H7 (cell line): ENCODE measurements at places on chromosomes 2 and 18. TPM values are rescaled to one million over a fixed set of nuclear protein-coding genes. Genes with fewer than 3 reads are reported as not detected.

GRCh38 chr18:78639006-78639950 is 340.3 kb upstream of the SALL3 start:
- DNase-seq = no peak

- peak; percentile 79 for DNase-seq
Measured at GRCh38 chr18:9838144-9838877, 47.5 kb upstream of the TXNDC2 start.

- DNase-seq = no peak
Measured at GRCh38 chr18:65288908-65289307, 461.9 kb upstream of the CDH7 start.

- no peak for DNase-seq
Measured at GRCh38 chr18:34364699-34365098, 140.0 kb upstream of the NOL4 start.

DNA sequence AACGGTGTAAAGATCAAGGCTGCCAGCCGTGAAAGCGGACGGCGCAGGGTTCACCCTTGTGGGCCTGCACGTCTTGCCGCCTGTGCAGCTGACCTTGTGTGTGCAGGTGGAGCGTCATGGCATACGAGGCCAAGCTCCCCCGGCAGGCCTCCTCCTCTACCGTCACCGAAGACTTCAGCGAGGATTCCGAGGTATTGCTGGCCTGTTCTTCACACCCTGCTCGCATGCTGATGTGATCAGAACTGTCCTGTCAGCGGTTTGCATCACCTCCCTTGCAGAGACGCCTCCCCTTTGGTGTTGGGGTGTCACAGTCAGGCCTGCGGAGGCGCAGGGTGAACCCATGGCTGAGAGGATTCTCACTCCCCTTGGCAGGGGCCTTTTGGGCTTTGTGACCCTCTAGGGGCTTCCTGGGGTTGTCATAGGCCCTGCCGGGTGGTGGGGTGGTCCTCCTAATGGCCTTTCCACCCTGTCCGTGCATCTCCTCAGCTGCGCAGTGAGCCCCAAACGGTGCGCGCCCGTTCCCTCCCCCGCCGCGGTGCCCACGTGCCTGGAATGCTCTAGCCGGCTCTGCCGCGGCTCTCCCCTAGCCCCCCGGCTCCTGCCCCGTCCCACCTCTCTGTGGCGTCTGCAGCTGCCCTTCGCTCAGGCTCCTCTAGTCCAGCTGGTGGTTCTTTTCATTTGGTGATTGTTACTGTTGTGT is 92.5 kb downstream of the DGKD start:
- DNase-seq = no peak

DNA sequence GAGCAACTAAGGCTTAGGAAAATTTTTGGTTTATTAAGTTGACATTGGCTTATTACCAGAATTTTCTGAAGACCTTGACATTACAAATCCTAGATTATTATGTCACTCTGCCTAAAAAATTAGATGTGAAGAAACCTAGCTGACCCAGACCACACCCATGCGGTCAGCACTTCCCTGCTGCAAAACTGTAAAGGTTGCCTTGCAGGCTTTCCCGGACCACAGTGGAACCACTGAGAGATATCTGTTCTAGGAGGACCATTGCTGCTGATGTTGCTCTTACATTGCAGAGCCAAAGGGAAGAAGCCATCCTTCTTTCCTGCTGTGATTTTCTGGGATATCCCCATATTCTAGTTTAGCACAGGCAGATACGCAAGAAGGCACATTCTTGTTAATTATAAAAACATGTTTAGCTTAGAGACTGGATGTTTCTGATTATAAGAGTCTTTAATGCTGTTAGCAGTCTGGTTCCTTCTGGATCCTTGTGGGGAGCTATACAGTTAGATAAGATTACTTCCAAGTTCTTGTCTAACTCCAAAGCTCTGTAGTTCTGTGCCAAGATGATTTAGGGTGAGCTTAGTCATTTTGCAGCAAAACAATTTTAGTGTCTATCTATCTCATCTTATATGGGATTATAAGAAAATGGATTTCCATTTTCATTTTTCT is 70.2 kb downstream of the AOX1 start:
- no peak for DNase-seq

GRCh38 chr2:60925994-60926740 is 44.8 kb downstream of the REL start:
- no peak for DNase-seq

GRCh38 chr2:216111122-216111521 is 2.0 kb downstream of the XRCC5 start:
- no peak for DNase-seq

GRCh38 chr2:170031288-170031687 is 146.7 kb upstream of the MYO3B start:
- DNase-seq = no peak

- DNase-seq = no peak
Measured at GRCh38 chr2:38797250-38797676, 19.3 kb downstream of the GEMIN6 start.

- no peak for DNase-seq
Measured at GRCh38 chr18:53417003-53417402, 807.5 kb downstream of the MBD2 start.

DNA sequence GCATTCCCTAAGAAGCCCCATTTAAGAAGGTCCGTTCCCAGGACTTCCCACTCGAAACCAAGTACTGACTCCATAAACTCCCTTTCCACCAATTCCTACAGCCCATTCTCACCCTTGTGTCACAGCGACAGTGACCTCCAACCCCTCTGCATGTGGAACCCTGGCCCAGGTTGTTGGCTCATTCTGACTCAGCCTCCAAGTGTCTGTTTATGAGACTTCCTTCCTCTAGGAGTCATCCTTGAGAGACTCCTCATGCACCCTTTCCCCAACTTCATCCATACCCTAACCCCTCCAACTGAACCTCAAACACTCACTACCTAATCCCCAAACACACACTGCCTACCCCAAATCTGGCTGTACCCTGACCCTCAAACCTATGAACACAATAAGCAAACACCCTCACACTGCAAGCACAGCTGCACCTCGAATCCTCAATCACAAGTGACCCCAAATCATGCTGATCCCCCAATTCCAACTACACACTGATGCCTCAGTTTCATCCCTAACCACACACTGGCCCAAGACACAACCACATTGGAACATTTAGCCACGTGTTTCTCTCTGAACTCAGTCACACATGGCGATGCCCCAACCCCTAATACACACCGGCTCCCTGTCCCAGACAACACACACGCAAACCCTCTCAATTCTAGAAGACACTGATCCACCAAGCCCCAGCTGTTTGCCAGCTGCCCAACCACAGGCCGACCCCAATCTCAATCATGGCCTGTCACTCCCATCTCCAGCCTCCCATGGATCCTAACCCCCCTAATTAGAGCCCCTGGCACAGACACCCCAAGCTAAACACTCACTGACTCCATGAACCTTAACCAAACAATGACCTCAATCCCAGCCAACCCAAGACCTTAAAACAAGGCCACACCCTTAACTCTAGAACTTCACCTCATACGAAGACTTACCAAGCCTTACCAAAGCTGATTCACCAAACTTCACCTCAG is 219.6 kb downstream of the CYP26B1 start:
- peak; percentile 8 for DNase-seq

DNA sequence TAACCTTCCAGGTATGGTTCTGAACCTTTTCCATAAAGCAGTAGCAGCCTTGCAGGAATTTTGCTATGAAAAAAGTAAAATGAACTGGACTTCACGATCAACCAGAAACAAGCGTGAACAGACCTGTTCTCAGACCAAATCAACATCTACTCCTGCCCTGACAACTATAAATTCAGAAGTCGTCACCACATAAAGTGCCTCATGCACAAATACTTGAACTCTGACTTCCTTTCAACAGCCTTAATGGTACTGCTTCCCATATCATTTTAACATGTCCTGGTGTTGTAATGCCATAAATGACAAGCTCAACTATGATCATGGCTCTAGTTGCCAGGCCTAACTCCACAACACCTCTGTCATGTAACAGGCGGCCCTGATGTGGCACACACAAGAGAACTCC is 262.4 kb downstream of the MTX2 start:
- DNase-seq = no peak

DNA sequence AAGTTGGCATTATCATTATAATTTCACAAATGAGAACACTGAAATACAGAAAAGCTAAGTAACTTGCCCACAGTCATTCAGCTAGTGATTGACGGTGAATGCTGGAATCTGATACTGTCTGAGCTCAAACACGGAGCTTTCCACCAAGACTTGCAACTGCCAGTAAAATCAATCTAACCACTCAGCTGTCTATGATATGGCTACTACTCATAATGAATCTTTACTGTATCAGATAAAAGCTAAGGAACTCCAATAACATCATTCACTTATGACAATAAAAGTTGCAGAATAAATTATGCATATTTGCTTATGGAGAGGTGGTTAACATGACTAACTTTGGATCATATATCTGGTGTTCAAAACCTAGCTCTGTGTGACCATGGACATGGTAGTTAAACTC is 279.4 kb upstream of the NXPH2 start:
- DNase-seq = no peak

- DNase-seq = no peak
Measured at GRCh38 chr18:74480149-74480651, 16.0 kb upstream of the CNDP2 start.

GRCh38 chr2:85717308-85718008 is 23.3 kb downstream of the GNLY start:
- no peak for DNase-seq

DNA sequence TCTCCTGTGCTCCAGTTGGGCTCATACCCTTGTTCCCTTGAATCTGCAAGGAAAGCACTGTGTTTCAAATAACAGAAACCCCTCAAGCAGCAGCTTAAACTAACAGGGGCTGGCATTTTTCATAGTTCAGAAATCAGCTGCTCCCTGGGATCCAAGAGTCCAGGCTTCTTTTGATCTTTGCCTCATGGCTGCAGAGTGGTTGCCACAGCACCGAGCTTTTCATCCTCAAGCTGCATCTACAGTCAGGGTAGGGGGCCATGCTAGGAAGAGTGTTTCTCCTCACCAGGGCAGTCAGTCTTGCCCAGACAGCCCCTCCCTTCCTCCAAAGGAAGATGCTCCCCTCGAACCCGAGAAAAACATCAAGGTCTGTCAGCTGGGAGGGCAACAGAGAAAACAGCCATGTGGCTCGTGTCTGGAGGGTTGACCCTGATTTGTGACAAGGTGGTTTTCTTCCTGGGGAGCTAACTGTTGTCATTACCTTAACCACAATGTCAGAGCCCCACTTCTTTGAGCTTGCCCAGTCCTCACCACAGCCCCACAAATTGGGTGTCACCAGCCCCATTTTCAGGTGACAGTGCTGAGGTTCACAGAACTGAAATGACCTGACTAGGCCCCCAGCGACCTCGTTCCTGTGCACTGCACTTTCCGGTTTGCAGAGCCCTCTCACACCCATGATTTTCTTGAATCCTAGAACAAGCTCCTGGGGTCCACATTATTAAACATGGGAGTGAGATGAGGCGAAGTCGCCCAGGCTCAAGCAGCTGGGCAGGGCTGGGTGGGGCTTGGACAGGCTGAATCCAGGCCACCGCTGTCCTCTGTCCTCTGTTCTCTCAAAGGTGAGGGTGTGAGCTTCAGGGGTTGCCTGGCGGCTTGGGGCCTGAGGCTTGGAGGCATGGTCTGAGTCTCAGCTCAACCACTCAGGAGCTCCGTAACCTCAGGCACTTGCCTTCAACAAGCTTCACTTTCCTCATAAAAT is 21.9 kb downstream of the ATOH8 start:
- no peak for DNase-seq

DNA sequence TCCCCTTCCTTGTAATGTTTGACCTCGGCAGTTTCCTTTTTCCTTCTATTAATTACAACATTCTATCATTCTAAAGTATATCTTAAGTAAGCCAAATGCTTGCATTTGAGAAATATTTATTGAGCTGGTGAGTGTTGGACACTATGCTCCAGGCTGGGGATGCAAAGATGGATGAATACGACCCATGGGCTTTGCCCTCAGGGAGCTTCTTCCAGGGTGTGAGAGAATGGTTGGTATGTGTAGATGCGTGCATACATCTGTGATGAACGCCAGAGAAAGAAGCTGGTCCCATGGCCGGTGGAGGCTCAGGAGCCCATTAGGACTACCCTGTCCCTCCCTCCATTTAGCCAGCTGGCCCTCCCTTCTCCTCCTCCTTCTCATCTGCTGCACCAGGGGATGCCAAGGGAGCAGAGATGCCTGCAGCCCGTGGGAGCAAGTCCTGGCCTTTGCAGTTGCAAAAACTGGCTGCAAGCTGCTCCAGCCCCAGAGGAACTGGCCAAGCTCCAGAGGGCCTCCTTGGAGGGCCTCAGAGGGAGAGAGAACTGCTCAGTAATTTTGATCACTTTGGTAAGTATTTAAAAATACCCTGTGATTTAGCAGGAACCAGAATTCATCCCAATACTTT is 65.7 kb upstream of the FOSL2 start:
- DNase-seq = peak; percentile 15

- DNase-seq = no peak
Measured at GRCh38 chr2:101107241-101107640, 43.9 kb downstream of the TBC1D8 start.

DNA sequence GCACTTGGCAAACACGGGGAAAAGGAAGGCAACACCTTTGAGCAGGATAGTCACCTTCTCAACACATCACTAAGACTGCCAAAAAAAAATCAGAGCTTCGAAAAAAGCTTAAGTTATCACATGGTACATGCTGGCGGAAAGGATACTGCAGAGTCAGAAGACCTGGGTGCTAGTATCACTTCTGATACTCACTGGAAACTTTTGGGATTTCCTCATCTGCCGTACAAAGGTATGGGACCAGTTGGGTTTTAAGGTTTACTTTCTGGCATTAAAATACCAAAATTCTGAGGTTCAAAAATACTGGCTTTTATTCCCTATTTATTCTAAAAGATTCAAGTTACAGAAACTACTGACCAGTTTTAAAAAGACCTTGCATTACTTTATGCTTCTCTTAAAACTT is 2.9 kb downstream of the SUCLG1 start:
- no peak for DNase-seq

GRCh38 chr2:176751314-176752227 is 461.0 kb upstream of the HNRNPA3 start:
- no peak for DNase-seq

DNA sequence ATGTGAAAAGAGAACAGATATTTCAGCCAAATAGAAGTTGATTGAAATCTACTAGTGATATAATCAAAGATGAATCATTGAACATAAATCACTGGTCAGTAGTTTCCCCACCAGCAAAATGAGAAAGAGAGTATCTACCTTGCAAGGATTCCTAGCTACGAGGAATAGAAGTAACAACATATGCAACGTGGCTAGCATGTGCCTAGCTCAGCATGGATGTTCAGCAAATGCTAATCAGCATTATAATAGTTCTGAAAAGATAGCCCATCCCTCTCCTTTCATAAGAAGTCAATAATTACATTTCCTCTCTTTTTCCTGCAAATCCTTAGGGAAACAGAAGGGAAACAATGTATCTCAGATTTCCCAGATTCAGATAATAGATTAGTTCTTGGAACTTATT is 417.2 kb downstream of the SATB2 start:
- DNase-seq = no peak

Gene RAB27B
- total RNA-seq = 0.11 TPM in 1 of 2 replicates, not detected in the other

Gene GKN1
- total RNA-seq = not detected in 2 replicates

Gene RAD51AP2
- total RNA-seq = 0.10 and 0.15 TPM in 2 replicates

Gene ERBB4
- 0.78 and 5.7 TPM in 2 replicates for total RNA-seq

Gene ACTG2
- total RNA-seq = 0.97 TPM in 1 of 2 replicates, not detected in the other

Gene FBXO41
- 2.3 and 3.7 TPM in 2 replicates for total RNA-seq
